ENCODE measurements at places on chromosomes 2 and 18.

GRCh38 chr2:105315314-105315713 lies 14.2 kb downstream of the TGFBRAP1 start:
- no peak for DNase-seq

DNA sequence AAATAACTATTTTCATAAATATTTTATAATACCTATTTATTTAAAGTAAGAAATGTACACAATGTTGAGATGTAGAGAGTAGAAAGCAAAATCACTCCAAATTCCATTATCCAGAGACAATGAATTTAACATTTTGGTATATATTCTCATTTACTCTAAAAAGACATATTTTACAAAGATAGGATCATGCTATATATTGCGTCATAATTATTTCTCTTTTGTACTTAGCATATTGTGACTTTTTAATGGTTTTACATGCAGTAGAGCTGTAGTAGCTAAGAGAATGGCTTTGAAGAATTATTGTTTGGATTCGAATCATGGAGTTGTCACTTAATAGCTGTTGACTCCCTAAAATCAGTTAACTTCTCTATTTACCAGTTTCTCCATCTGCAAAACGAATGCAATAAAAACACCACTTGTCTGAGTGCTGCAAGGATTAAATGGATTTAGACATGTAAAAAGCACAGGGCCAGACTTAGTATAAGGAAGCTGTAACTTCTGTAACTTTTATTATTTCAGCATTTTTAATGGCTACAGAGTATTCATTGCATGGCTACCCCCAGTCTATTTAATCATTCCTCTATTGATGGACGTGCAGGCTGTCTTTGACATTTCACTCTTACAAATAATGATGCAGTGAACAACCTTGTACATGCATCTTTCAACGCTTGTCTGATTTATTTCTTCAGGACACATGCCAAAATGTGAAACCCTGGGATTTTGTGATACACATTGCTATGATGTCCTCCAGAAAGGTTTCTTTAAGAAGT lies 33.2 kb downstream of the KCNS3 start:
- DNase-seq: no peak

- DNase-seq: no peak
Measured at GRCh38 chr2:1736045-1736444, 8.3 kb downstream of the PXDN start.

- no peak for DNase-seq
Measured at GRCh38 chr2:218357236-218358177, 850 bp downstream of the CATIP start.
